ENCODE measurements at places on chromosomes 5 and 9.

- peak; percentile 46 for DNase-seq
These were observed 12.6 kb downstream of the TRIM23 start for GRCh38 chr5:65611524-65611923.

- no peak for DNase-seq
These were observed 558.0 kb downstream of the EBF1 start for GRCh38 chr5:158541536-158542297.

GRCh38 chr5:56476487-56476856 is 243.3 kb upstream of the ANKRD55 start:
- DNase-seq: no peak

DNA sequence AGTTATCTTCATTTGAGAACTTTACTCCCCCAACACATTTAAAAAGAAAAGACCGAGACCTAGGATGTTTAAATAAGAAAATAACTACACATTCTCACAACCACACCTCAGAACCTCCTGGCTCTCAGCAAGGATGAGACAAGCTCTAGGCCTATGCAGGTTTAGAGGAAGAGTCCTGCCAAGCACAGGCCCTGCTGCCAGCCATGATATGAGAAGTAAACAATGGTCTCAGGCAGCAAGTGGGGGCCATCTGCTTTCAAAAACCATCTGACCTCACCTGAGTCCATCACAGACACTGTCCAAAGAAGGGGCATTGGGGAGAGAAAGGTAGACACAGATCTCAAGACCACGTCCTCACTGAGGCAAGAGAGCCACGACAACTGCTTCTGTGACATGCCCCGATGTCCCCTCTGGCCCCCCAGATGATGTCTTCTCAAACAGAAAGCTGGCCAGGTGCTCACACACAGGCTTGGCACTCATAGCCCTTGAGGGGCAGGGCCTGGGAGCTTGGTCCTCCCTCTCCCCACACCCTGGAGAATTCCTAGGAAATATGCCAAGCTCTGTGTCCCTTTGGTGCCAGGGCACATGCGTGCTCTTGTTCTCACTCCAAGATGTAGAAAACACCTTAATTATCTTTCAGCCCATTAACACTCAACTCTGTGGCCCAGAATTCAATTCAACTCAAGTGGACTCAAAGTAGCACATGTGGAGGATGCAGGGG is 150.4 kb downstream of the FSTL4 start:
- DNase-seq: no peak

DNA sequence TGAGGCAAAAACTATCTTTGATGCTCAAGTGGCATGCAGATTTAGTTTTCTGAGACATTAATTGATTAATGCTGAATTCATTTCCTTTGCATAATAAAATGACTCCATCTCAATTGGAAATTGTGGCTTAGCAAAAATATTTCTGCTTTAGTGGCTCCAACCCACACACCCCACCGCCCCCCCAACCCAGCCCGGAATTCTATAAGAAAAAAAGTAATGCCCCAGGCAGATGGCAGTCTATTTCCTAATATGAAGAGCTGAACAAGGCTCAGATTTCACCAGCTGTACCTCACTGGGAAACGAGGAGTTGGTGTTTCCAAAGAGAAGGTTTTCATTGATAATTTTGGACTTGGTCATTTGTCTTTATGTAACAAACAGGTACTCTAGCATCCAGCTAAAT is 182.1 kb downstream of the FBN2 start:
- no peak for DNase-seq

Measured in NCI-H1930 (cell line).